ENCODE measurements at places on chromosomes 1 and 21. TPM values are rescaled to one million over a fixed set of nuclear protein-coding genes. Genes with fewer than 3 reads are reported as not detected.

DNA sequence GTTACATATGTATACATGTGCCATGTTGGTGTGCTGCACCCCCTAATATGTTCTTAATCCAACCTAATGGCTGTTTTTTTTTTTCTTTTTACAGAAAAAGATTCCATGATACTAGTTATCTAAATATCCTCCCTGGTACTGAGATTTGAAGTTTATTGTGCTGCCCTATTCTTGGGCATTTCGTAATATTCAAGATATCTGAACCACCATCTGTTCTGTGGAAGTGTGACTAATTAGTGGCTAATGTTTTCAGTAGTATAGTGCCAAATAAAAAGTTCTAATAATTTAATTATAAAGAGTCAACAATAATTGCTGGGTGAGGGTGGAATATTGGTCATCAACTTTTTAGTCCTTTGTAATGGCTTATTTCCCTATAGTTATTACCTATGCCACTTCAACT is 217.5 kb downstream of the GABPA start:
- H3K4me1 ChIP-seq: peaks cover 7% of the 10 kb centered on the region
- no peak overlapping the region for H3K27ac ChIP-seq
- H3K36me3 ChIP-seq: peaks cover 6% of the 10 kb centered on the region
- no peaks in the 10 kb centered on the region for H3K27me3 ChIP-seq

DNA sequence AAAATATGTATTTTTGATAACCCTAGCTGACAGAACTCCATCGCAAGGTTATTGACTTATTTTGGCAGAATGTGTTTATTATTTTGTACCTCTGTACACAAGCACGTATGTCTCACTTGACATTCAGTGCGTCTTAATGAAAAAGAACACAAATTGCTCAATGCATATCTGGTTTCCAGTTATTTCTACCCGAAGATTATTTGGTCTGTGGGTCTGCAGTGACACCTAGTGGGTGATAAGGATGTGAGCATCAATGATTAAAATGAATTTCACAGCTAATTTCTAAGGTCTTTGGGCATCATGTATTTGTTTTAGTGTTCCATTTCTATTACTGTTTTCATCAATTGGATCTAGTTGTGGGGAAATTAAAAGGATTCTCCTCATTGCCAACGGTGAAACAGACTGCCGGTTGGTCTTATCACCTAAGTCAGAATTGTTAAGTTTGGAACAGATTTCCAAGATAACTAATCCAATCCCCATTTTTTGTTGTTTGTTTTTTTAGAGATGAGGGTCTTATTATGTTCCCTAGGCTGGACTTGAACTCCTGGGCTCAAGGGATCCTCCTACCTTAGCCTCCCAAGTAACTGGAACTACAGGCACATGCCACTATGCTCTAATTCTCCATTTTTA is 13.9 kb downstream of the DDX20 start:
- DNase-seq: peak; percentile 43
- H3K4me3 ChIP-seq: no peak overlapping the region
- H3K4me1 ChIP-seq: no peaks in the 10 kb centered on the region
- peaks cover 13% of the 10 kb centered on the region for H3K36me3 ChIP-seq

DNA sequence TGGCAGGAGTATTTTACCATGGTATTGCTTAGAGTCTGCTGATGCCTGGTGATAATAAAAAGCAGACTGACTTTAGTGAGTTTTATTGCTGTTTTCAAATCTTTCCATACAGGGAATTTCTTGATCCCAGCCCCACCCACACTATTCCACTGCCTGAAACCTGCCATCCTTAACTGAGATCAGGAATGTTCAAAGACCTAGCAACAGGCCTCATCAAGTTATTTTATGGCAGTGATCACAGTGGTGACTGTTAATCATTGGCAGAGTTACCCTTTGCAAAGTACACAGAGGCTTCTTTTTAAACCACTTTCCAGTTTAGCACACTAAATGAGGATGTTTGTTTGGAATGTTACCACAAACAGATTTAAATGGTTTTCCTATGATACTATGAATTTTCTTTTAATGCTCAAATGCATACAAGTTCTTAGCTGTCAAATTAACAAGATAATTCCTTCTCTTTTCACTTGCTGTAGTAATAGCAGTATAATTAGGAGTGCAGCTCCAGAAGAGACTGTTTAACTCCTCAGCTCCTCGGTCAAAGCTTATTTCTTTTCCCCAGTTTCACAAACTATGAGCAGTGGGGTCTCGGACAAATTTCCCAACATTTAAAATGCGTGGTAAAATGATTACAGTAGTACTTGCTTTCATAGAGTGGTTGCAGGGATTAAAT is 69.9 kb upstream of the USP25 start:
- H3K27ac ChIP-seq: no peak overlapping the region
- no peak overlapping the region for H3K4me3 ChIP-seq
- no peaks in the 10 kb centered on the region for H3K4me1 ChIP-seq
- H3K27me3 ChIP-seq: no peaks in the 10 kb centered on the region
- no peaks in the 10 kb centered on the region for H3K36me3 ChIP-seq
- DNase-seq: no peak

DNA sequence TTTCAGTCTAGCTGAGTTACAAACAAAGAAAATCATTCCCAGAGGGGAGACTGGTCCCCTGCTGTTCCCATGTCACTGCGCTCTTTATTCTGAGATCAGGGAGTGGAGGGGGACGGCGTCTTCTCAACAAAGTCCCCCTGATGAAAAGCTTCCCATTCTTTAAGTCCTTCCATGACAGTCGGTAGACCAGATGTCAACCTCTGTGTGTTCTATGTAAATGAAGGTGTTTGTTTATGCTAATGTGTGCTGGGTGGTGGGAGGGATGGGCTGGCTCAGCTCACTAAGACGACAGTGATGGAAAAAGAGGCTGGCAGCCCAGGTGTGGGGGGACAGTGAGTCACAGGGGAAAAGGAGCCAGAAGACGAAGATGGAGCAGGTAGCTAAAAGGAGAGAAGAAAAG is 148.2 kb upstream of the KLHDC7A start:
- no peaks in the 10 kb centered on the region for H3K36me3 ChIP-seq
- no peak for DNase-seq
- no peaks in the 10 kb centered on the region for H3K4me1 ChIP-seq

GRCh38 chr1:34324879-34325440 is 148.3 kb downstream of the C1orf94 start:
- H3K27me3 ChIP-seq: peaks cover 2% of the 10 kb centered on the region
- H3K4me1 ChIP-seq: peaks cover 4% of the 10 kb centered on the region
- no peak for DNase-seq
- no peak overlapping the region for H3K27ac ChIP-seq
- H3K4me3 ChIP-seq: no peak overlapping the region

DNA sequence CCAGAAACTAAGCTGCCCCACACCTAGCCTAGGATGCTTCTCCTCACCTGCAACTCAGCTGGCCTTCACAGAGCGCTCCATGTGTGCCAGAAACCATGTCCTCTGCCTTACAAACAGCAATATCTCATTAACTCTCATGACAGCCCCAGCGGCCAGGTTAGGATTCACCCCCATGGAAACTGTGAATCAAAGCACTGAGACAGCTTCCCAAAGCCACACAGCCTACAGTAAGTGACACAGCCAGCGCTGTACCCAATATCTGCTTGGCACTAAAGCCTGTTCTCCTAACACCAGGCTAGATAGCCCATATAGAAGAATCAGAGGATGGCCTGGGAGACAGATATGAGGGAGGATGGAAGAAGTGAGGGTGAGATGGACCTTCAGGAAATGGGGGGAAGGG is 13.5 kb downstream of the KCNN3 start:
- H3K4me3 ChIP-seq: no peak overlapping the region
- no peaks in the 10 kb centered on the region for H3K27me3 ChIP-seq
- no peak overlapping the region for H3K27ac ChIP-seq
- no peak for DNase-seq
- H3K36me3 ChIP-seq: no peaks in the 10 kb centered on the region

Gene YBX1
- total RNA-seq: 872 TPM

GRCh38 chr1:237239248-237239647 is 197.3 kb downstream of the RYR2 start:
- no peaks in the 10 kb centered on the region for H3K36me3 ChIP-seq
- H3K4me1 ChIP-seq: no peaks in the 10 kb centered on the region
- H3K27me3 ChIP-seq: no peaks in the 10 kb centered on the region
- no peak overlapping the region for H3K4me3 ChIP-seq
- DNase-seq: no peak
- H3K27ac ChIP-seq: no peak overlapping the region

Gene TMEM61
- not detected for total RNA-seq

- no peak for DNase-seq
- H3K4me3 ChIP-seq: no peak overlapping the region
- H3K27me3 ChIP-seq: no peaks in the 10 kb centered on the region
- H3K4me1 ChIP-seq: no peaks in the 10 kb centered on the region
These were observed 31.2 kb upstream of the QSOX1 start for GRCh38 chr1:180123463-180123936.
